ENCODE measurements at places on chromosomes 7 and 10. TPM values are rescaled to one million over a fixed set of nuclear protein-coding genes. Genes with fewer than 3 reads are reported as not detected.

Gene C7orf33
- not detected for total RNA-seq

Gene TSPAN33
- 0.15 TPM for total RNA-seq

Gene CALHM1
- not detected for total RNA-seq

Gene OR2AE1
- total RNA-seq = not detected

Gene LIPN
- total RNA-seq = not detected

Gene WNT16
- total RNA-seq = not detected

Gene ARL3
- total RNA-seq = 7.2 TPM

Gene TMEM60
- total RNA-seq = 10.0 TPM

Gene TDRD1
- 1.7 TPM for total RNA-seq

Gene CNPY1
- total RNA-seq = not detected
